Amygdala (tissue), 56 donors: ENCODE measurements at places on chromosomes 1 and 21.
A peak's percentile ranks its signal among the peaks of the same experiment; 100 is the strongest.

DNA sequence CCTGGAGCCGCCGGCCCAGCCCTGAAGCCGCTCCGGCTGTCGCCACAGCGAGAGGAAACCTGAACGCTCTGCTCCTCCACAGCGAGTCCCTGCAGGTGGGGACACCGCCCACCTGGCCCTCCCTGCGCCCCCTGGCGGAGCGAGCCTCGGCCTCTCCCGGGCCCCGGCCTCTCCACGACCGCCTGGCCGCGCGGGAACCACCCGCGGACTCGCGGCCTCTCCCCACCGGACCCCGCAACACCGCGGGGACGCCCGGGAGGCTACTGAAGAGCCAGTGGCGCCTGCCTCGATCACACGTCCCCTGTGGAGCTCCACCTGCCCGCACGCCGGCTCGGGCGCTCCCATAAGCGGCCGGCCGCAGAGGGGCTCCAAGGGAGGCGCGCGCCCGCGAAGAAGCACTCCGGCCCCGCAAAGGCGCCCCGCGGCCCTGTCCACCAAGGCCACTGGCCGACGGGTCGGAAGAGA is 109.6 kb downstream of the KCNN3 start:
- no peak for DNase-seq

- DNase-seq: no peak
Measured at GRCh38 chr1:38235705-38236104, 189.1 kb upstream of the POU3F1 start.

DNA sequence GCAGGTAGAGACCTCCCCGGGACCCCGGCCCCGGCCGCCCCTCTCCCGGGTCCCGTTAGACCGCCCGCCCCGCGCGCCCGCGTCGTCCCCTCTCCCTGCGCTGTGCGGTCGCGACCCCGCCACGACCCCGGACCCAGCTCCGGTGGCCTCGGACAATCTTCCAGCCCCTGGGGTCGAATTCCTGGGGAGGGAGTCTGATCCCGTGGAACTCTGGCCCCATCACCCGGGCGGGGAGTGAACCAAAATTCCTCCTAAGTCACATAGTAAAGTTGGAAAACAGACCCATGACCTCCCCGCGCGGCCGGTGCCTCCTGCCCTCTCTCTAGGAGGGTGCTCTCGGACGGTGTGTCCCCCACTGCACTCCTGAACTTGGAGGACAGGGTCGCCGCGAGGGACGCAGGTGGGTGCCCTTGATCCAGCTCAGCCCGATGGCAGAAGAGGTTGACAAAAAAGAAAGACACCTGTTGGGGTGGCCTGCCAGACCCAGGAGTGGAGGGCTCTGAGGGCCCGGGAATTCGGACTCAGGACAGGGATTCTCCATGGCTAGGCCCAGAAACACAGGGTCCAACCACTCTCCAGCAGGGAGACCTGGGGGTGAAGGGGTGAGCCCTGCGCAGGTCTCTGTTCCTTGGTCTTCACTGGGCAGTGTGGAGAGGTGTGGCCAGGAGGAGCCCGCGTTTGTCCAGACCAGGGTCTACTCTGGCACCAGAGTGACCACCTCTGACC is 451 bp downstream of the ADAMTSL4 start:
- DNase-seq: no peak

DNA sequence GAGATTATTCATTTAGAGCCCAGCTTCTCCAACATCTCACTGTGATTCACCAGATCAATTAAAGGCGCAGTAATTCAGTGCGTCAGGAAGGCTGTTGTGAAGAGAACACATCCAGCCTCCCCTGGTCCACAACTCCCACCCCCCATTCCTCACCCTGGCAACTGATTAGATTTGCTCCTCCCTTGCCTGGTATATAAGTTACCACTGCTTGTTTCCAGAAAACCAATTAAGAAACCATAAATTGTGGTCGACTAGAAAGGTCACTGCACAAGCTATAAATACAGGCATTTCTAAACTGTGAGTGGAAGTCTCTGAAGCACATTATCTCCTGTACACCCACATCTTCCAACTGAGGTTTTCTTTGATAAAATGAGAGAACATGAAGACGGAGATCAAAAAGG is 41.9 kb downstream of the FAM163A start:
- no peak for DNase-seq

- DNase-seq: no peak
Measured at GRCh38 chr1:215612391-215612790, 45.3 kb downstream of the KCTD3 start.

- DNase-seq: no peak
Measured at GRCh38 chr1:46393510-46393909, 607 bp upstream of the FAAH start.

DNA sequence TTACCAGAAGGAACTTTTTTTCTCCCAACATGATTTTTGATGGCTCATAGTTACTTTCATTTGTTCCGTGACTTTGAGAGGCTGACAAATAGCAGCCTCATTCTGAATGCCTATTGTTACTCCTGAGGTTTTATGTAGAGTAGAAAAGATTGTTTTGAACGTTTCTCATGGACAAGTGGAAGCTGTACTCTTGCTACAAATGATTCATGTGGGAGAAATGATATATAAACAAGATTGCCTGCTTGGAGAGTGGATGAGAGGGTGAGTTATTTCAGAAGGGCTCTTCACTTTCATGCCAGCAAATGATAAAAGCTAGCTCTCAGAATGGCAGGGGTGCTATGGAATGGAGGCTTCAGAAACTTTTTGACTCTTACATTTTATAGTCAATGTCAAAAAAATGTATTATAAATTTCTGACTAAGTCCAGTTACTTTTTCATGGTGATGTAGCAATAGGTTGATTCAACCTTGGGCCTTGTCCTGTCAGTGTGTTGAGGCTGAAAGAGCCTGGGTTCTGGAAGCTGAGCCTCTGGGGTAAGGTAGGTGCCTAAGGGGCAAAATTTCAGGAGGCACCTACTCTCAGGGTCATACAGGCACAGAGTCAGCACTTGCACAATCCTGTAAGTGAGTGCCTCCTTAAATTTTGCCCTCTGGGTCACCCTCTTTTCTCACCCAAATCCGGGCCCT is 19.4 kb downstream of the JUN start:
- no peak for DNase-seq

DNA sequence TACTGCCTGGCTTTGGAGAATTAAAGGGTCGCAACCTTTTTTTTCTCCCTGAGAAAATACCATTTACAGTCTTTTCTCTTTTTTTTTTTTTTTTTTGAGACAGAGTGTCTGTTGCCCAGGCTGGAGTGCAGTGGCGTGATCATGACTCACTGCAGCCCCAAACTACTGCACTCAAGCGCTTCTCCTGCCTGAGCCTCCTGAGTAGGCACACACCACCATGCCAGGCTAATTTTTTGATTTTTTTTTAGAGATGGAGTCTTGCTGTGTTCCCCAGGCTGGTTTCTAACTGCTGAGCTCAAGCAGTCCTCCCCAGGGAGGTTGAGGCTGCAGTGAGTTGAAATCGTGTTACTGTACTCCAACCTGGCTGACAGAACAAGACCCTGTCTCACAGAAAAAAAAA is 24.6 kb downstream of the UBE4B start:
- peak; percentile 44 for DNase-seq

DNA sequence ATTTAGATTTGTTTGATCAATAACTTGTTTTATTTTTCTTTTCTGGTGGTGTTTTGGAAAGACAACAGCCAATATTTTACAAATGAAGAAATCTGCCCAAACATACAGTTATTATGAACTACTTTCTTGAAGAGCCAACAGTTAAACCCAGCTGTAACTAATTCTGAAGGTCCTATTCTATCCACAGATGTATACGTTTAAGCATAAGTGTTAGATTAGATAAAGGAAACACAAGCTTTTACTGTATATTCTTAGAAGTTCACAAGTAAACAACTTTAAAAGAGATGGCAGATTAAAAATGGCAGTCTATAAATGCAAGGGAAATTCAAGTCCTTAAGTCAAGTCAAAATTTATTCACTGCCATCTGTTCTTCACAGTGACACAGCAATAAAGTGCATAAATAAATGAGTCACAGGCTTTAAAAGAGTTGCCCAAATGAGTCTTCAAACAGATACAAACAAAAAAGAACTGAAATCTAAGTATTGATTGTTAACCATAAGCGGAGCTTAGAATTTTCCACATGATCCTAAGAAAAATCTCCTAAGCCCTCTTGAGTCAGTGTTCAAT is 49.9 kb upstream of the KCNH1 start:
- no peak for DNase-seq

GRCh38 chr1:233359431-233359830 is 31.9 kb downstream of the MAP3K21 start:
- no peak for DNase-seq

DNA sequence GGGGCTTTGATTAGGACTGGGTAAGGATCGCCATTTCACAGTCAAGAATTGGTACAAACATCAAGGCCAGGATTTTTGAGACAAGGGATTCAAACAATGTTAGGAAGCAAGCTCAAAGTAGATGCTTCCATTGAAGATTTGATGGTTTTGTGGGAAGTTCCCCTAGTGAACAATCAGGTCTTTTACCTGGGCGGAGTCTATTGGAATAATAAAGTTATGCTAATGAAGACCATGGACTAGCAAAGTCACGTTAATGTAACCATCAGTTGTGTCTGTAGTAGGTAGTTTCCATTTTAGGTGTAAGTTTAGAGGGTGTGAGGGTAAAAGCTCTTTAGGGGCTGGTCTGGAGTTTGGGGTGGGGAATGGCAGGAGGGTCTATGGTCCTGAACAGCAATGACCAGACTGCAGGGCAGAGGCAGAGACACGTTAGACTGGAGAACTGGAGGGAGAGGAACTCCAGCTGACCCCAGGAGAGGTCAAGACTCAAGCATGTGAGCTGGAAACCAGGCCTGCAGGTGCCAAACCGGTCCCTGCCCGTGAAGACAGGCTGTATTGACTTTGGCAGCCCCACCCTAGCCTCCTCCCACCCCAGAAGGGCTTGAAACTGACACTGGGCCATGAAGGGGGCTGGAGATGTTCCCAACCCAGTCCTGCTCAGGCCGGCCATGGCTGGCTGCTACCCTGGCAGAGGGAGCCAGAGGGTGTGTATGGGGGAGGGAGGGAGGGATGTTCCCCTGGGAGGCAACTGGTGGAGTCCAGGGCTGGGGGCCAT is 36.0 kb upstream of the GPR37L1 start:
- no peak for DNase-seq

DNA sequence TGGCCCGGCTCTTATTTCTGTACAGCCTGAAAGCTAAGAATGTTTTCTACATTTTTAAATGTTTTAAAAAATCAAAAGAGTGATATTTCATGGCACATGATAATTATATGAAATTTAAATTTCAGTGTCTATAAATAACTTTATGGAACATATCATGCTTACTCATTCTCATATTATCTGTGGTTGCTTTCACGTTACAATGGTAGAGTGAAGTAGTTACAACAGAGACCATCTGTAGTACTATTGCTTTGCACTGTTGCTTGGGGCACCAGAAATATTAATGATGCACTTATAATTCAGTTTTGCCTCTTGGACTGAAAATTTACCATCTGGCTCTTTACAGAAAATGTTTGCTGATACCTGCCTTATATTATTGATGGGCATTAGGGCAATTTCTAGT is 481.6 kb downstream of the PLPP3 start:
- DNase-seq: no peak

DNA sequence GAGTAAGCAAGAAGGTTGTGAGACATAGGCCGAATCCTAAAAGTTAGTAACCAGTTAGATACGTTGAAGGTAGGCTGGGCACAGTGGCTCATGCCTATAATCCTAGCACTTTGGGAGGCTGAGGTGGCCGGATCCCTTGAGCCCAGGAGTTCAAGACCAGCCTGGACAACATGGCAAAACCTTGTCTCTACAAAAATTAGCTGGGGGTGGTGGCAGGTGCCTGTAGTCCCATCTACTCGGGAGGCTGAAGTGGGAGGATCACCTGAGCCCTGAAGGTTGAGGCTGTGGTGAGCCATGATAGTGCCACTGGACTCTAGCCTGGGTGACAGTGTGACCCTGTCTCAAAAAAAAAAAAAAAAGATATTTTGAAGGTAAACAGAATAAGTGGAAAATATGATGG is 1.5 kb upstream of the PARP1 start:
- DNase-seq: no peak

- no peak for DNase-seq
Measured at GRCh38 chr1:242824435-242824834, 299.9 kb upstream of the PLD5 start.

DNA sequence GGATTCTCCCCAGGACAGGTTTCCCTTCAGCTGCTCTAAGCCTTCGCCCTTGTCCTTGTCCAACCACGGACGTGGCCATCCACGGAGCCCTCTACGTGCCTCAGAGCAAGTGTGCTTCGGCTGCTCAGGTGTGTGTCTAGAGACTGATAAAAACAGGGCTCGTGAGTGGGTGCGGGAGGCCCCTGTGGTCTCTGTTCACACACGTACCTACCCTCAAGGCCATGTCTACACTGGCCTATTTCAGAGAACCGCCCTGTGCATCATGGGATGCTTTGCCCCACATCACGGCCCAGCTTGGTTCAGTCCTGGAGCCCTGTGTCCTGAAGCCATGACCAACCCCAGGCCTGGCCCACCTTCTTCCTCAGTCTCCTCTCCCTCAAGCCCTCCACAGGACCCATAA is 24.6 kb upstream of the RUNX3 start:
- no peak for DNase-seq

DNA sequence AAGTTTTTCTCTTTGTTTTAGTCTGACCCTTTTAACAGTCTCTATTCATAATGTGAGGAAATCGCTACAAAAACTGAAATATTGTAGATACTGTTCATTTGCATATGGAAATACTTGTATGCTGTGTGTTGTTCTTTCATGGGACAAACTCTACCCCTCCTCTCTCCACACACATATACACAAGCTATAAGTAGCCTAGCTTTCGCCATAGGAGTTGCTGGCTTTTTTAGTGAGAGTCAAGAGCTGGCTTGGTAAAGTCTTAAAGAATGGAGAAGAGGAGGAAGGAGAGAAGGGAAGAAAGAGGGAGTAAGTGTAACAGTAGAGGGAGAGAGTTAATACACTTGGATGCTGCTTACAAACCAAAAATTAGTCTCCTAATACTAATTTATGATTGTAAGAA is 115.6 kb downstream of the RABGAP1L start:
- no peak for DNase-seq

GRCh38 chr1:3905953-3906671 is 6.0 kb upstream of the C1orf174 start:
- DNase-seq: no peak

GRCh38 chr1:192476802-192477298 is 98.7 kb upstream of the RGS1 start:
- no peak for DNase-seq

GRCh38 chr1:168970926-168971659 is 135.4 kb upstream of the ATP1B1 start:
- DNase-seq: no peak

GRCh38 chr1:175857756-175858155 is 114.4 kb upstream of the TNR start:
- peak; percentile 32 for DNase-seq

- DNase-seq: no peak
Measured at GRCh38 chr1:42847721-42848460, 1.5 kb downstream of the ZNF691 start.
